KBM-7 (cell line): ENCODE measurements at places on chromosomes 13 and 19.
A peak's percentile ranks its signal among the peaks of the same experiment; 100 is the strongest.

GRCh38 chr13:77860507-77860981, 58.1 kb downstream of the EDNRB start:
- peak; percentile 21 for DNase-seq

- DNase-seq: peak; percentile 83
These were observed 34.2 kb upstream of the TMEM255B start for GRCh38 chr13:113724780-113725315.

DNA sequence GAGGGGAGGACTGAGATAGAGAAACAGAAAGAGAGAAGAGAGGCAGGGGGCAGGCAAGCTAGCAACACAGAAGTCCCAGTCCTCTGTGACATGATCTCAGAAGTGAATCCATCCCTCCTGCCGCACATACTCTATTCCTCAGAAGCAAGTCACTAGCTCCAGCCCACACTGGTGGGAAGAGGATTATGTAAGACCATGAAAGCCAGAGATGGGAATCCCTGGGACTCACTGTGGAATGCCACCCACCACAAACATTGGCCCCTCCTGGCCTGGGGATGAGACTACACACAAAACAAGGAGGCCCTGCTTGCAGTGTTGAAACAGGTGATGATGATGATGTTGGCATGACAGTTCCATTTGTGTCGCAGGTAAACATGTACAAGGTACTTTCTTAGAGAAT, 419.9 kb downstream of the IRS2 start:
- no peak for DNase-seq

DNA sequence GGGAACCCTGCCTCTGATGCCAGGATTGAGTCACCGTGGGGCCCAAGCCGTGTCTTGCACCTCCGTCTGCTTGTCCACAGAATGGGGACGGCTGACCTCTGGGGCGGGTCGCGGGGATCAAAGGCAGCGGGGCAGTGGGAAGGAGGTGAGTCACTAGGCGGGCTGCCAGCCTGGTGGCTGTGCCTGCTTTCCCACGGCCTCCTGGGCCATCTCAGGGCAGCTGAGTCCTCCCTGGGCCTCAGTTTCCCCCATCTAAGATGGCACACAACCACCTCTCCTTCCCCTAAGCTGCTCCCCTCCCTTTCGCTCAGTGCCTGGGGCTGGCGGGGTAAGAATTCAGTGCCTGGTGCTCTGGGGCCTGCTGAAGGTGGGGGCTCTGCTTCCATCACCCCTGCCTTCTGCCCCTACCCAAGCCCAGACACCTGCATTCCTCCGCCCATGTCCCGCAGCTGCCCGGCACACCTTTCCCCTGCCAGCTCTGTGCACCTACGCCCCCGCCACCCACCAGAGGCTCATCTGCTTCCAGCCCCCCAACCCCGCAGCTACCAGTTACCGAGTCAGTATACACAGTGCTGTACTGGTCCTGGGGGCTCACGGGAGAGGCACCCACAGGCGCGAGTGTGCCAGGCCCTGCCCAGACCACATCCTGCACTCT, 3.5 kb downstream of the MKNK2 start:
- DNase-seq: no peak

DNA sequence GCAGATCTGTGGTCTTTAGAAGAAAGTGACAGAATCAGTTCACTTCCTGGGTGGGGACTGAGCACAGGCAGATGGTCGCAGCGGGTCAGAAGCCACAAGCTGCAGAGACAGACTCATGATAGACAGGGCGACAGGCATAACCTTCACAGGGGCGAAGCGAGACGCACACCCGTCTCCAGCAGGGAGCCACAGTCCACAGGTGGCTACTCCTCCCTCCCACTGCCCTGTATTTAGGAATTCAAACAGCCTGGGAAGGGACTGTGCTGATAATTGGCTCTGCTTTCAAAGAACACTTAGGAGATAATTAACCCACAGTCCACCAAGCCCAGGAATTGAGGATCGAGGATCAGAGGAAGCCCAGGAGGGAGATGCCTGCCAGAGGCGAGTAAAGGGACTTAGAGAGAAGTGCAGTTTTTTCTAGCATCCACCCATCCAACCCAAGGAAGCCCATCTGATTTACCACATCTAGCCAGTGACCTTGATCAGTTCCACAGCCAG, 23.2 kb downstream of the RFX2 start:
- DNase-seq: peak; percentile 19

GRCh38 chr13:23432626-23433025, 876 bp downstream of the SACS start:
- DNase-seq: no peak

DNA sequence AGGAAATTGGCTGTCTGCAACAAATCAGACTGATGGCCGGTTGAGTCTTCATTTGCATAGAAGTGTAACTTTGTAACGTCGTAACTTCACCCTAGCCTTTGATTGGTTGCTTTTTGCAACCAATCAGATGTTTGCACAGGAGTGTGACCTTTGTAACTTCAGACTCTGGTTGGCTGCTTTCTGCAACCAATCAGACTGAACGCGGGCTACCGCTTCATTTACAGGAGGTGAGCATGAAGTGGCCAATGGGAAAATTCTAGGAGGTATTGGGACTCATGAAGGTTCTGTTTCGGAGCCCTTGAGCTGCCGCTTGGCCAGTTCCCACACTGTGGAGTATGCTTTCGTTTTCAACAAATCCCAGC, 441 bp upstream of the ZNF559 start:
- DNase-seq: no peak
